ENCODE measurements at places on chromosomes 11 and 22.
A peak's percentile ranks its signal among the peaks of the same experiment; 100 is the strongest.

DNA sequence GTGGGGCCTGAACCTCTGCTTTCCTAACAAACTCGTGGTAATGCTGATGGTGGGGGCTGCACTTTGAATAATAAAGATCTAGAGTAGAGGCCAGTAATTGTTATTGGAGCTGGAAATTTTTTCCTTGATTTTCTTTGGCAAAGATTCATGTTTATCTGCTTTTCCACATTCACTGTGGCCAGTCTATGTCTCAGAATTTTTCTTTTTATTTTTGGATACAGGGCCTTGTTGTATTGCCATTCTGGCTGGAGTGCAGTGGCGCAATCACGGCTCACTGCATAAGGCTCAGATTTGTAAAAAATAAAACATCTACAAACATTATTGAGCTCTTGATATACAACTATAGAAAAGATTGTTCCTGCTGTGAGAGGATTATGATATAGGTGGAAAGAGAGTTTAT is 1.6 kb downstream of the TMEM135 start:
- no peak overlapping the region for H3K4me3 ChIP-seq
- H3K27me3 ChIP-seq = no peaks in the 10 kb centered on the region
- no peak overlapping the region for H3K27ac ChIP-seq
- H3K36me3 ChIP-seq = no peaks in the 10 kb centered on the region
- peaks cover 7% of the 10 kb centered on the region for H3K4me1 ChIP-seq

DNA sequence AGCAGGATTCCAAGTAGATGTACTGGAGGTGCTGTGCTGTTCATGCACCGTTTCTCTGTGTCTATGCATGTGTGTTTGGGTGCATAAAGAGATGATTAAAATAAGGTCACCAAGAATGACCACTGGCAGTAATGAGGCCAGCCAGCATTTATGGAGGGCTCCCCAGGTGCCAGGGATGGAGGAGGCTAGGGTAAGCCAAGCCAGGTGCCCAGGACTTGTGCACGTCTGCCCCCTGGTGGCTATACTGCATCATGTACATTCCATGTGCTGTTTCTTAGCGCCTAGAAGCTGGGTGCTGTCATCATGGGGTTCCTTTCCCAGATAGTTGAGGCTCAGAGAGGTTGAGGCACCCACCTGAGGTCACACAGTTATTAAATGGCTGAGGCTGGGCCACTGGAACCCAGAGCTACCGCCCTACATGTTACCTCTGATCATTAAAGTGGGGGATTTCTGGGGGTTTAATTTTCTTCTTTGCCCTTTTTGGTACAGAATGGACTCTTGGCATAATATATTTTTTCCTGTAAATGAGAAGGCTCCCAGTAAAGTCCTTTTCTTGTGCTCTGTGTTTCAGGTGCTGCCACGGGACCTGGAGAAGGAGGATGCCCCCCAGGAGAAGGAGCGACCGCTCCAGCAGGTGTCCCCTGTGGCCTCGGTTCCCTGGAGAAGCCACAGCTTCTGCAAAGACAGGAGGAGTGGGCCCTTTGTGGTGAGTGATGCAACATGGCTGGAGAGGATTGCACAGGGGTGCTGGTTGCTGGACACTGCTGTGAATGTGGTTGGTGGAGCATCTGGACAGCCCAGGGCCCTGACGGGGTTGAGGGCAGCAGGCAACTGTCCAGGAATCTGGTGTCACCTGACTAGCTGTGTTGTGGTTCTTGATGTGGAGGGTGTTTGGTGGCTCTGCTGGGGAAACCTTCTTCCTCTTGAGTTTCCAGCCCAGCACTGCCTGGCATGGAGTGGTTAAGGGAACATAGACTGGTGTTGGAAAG is 96.4 kb downstream of the KIAA1671 start:
- H3K4me1 ChIP-seq = peaks cover 17% of the 10 kb centered on the region
- peak; percentile 84 for DNase-seq
- no peaks in the 10 kb centered on the region for H3K27me3 ChIP-seq
- no peak overlapping the region for H3K27ac ChIP-seq

GRCh38 chr11:8333811-8334401 is 70.2 kb upstream of the LMO1 start:
- no peaks in the 10 kb centered on the region for H3K4me1 ChIP-seq
- H3K4me3 ChIP-seq = no peak overlapping the region
- H3K27ac ChIP-seq = no peak overlapping the region
- peak; percentile 33 for DNase-seq
- no peaks in the 10 kb centered on the region for H3K27me3 ChIP-seq
- no peaks in the 10 kb centered on the region for H3K36me3 ChIP-seq

DNA sequence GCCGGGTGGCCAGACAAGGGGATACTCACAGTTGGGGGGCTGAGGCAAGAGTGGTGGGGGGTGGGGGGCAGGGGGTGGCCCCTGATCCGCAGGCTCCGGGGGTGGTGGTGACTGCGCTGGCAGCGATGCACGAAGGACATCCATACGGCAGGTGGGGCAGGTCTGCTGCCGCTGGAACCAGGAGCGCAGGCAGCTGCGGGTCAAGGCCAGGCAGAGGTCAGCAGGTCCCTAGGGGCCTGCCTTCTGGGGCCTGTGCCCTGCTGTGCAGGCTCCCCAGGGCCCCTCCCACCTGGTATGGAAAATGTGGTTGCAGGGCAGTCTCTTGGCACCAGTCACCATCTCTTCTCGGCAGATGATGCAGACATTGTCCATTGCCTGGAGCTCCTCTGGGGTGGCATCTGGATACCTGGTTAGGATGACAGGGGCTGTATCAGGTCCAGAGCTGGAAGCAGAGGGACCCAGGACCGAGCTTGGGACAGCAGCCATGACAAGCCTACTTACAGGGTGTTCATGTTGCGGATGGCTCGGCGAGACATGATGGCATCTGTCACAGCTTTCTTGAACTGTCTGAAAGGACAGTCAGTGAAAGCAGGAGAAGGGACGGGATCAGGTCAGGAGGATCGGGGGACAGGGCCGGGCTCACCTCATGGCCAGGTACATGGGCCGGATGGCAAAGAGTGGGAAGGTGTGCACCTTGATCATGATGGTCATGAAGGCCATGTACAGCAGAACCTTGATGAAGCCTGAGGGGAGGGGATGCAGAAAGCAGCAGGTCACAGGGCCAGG is 3.5 kb downstream of the SYVN1 start:
- H3K4me3 ChIP-seq = no peak overlapping the region
- peaks cover 17% of the 10 kb centered on the region for H3K4me1 ChIP-seq
- H3K27ac ChIP-seq = no peak overlapping the region
- DNase-seq = no peak

GRCh38 chr11:117612177-117612576 is 184.8 kb downstream of the DSCAML1 start:
- H3K4me3 ChIP-seq = no peak overlapping the region
- H3K36me3 ChIP-seq = no peaks in the 10 kb centered on the region
- no peaks in the 10 kb centered on the region for H3K27me3 ChIP-seq
- no peaks in the 10 kb centered on the region for H3K4me1 ChIP-seq
- no peak overlapping the region for H3K27ac ChIP-seq
- DNase-seq = no peak

DNA sequence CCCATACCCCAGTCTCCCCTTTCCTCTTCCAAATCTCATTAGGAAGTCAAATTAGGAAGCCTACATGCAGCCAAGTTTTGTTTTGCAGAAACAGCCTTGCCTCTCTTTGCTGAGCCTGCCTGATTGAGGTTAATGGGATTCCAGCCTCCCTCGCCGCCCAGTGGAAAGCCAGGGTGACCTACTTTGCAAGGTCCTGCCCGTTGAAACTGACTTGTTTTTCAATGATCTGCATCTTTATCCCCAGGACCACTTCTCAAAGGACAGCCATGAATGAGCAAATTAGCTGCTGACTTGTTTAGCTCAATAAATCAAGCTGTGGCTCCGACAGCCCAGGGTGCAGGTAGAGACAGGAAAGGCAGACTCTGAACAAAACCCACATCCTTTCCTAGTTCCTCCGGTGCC is 110.4 kb downstream of the RRAS2 start:
- H3K27ac ChIP-seq = no peak overlapping the region
- no peak for DNase-seq
- no peak overlapping the region for H3K4me3 ChIP-seq
- no peaks in the 10 kb centered on the region for H3K4me1 ChIP-seq
- H3K27me3 ChIP-seq = no peaks in the 10 kb centered on the region
- no peaks in the 10 kb centered on the region for H3K36me3 ChIP-seq

DNA sequence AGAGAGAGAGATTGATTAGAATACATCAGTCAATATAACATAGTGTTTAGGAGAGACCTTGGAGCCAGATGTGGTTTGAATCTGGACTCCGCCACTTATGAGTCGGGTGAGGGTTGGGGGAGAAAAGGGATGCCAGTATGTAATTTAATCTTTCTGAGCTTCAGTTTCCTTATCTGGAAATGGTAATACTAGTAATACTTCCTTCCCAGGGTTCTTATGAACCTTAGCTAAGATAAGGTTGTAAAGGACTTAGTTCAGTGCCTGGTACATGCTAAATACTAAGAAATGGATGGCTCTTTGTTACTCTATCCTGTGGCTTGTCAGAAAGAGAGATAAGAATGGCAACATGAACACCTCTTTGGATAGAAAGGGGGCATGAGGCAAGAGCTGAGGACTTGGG is 226.1 kb upstream of the NARS2 start:
- H3K27ac ChIP-seq = peak overlapping the region; percentile 94
- peaks cover 61% of the 10 kb centered on the region for H3K4me1 ChIP-seq
- no peaks in the 10 kb centered on the region for H3K27me3 ChIP-seq
- no peaks in the 10 kb centered on the region for H3K36me3 ChIP-seq
- H3K4me3 ChIP-seq = no peak overlapping the region

DNA sequence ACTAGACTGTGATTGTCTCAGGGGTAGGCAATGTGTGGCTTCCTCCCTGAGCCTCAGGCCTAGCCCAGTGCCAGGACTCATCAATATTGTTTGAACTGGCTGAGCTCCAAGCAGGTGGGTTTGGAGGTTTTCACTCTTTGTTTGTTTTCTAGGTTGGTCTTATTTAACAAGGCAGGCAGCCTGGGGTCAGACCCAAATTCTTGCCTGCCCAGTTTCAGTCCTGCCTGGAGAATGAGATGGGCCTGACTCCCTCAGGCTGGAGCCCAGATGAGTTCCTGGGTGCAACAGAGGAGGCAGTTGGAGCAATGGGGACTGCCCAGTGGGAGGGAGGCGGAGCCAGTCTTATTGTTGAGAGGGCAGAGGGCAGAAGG is 28.3 kb upstream of the TP53I11 start:
- no peaks in the 10 kb centered on the region for H3K27me3 ChIP-seq
- H3K27ac ChIP-seq = peak overlapping the region; percentile 91
- H3K4me1 ChIP-seq = peaks cover 44% of the 10 kb centered on the region
- DNase-seq = no peak
- H3K4me3 ChIP-seq = no peak overlapping the region

GRCh38 chr11:131658414-131658813 is 288.0 kb downstream of the NTM start:
- no peaks in the 10 kb centered on the region for H3K36me3 ChIP-seq
- H3K4me3 ChIP-seq = no peak overlapping the region
- DNase-seq = no peak
- H3K27ac ChIP-seq = no peak overlapping the region
- H3K27me3 ChIP-seq = no peaks in the 10 kb centered on the region

- no peak for DNase-seq
- no peak overlapping the region for H3K27ac ChIP-seq
- H3K4me3 ChIP-seq = no peak overlapping the region
- no peaks in the 10 kb centered on the region for H3K4me1 ChIP-seq
- H3K36me3 ChIP-seq = no peaks in the 10 kb centered on the region
These were observed 5.6 kb upstream of the GLYATL1 start for GRCh38 chr11:58933661-58934060.

GRCh38 chr22:45891021-45891421 is 85.9 kb downstream of the WNT7B start:
- H3K27ac ChIP-seq = no peak overlapping the region
- no peaks in the 10 kb centered on the region for H3K4me1 ChIP-seq
- no peak overlapping the region for H3K4me3 ChIP-seq
- DNase-seq = peak; percentile 26
- H3K27me3 ChIP-seq = no peaks in the 10 kb centered on the region

- no peak for DNase-seq
- H3K27me3 ChIP-seq = no peaks in the 10 kb centered on the region
- H3K36me3 ChIP-seq = no peaks in the 10 kb centered on the region
These were observed 491.8 kb downstream of the ETS1 start for GRCh38 chr11:128095466-128095981.

DNA sequence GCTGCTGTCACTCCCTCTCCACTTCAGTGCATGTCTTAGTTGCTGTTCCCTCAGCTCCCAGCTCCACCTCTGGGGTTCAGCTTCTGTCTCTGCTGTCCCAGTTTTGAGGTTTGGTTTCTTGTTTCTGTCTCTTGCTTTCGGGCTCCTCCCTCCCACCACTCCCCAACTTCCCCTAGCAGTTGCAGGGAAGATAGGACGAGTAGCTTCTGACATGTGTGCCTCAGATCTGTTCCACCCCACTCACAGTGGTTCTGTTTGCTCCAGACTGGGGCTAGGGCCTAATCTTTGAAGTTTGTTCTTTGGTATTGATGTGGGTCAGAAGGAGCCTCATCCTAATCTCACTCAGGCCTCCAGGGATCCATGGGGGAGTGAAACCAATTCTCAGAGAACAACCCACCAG is 2.6 kb upstream of the RRM1 start:
- DNase-seq = no peak
- H3K27ac ChIP-seq = no peak overlapping the region

DNA sequence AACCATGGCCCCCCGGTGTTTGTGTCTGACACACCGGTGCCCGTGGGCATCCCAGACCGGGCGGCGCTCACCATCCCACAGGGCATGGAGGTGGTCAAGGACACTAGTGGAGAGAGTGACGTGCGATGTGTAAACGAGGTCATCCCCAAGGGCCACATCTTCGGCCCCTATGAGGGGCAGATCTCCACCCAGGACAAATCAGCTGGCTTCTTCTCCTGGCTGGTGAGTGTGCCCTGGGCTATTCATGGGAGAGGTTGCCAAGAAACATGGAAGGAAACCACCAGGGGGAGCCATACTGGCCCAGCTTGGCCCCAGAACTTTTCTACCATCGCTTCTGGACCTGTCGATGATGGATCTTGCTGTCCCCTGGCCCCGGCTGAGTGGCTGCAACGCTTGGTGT is 36.5 kb downstream of the PRDM11 start:
- H3K27me3 ChIP-seq = no peaks in the 10 kb centered on the region
- H3K36me3 ChIP-seq = no peaks in the 10 kb centered on the region
- H3K27ac ChIP-seq = no peak overlapping the region
- DNase-seq = peak; percentile 55
- H3K4me3 ChIP-seq = no peak overlapping the region
- peaks cover 5% of the 10 kb centered on the region for H3K4me1 ChIP-seq

DNA sequence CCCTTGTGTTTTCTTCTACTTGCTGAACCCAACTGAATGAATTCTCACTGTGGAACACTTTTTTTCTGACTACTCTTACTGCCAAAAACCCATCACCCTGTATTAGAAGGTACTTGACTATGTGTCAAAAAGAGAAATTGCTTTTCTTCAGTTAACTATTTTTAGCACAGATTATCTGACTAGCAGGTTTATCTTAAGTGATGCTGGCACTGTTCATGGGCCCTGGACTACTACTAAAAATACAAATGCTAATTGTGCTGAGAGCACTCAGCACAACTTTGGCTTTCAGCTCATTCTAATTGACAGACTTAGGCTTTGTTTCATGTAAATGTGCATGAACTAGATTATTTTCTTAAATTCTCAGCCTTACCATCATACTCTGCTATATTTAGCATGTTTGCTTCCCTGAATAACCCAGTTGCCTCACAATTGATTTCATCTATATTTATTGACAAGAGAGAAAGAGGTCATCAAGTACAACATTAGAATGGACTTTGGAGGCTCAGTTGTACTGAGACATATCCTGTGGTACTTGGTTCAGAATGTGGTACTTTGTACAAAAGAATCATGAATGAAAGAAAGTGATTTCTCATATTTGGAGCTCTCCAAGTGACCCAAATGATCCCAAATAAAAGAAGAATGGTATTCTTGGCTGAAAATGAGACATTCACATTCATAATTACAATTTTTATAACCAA is 478.3 kb downstream of the KCNA4 start:
- H3K4me1 ChIP-seq = no peaks in the 10 kb centered on the region
- no peaks in the 10 kb centered on the region for H3K27me3 ChIP-seq
- no peaks in the 10 kb centered on the region for H3K36me3 ChIP-seq
- no peak overlapping the region for H3K4me3 ChIP-seq
- H3K27ac ChIP-seq = no peak overlapping the region

Measured in pancreas (tissue), 10 donors.